ENCODE measurements at places on chromosomes 7 and 10.

- no peak for DNase-seq
Measured at GRCh38 chr7:97024209-97025129, at the start of gene DLX5. Gene DLX5 (minus strand): TSS chr7:97024831. CDS start chr7:97024623, 208 bp downstream.

GRCh38 chr10:113052076-113052830, 102.2 kb downstream of the TCF7L2 start:
- no peak for DNase-seq

DNA sequence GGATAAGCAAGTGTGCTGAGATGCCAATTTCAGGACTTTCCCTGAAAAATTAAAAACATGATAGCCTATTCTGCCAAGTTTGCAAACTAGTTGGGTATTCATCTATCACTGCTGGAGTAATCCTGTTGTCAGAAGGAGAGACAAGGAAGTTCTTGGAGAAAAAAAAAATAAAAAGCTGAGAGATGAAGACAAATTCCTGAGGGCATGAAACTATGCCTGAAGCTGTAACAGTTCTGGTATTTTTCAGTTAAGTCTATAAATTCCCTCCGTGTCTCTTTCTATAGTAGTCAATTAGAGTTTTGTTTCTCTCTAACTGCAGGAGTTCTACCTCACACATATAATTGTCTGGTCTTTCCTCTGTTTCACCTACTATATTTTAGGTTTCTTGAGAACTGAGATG, 95.7 kb downstream of the DGKB start:
- no peak for DNase-seq

DNA sequence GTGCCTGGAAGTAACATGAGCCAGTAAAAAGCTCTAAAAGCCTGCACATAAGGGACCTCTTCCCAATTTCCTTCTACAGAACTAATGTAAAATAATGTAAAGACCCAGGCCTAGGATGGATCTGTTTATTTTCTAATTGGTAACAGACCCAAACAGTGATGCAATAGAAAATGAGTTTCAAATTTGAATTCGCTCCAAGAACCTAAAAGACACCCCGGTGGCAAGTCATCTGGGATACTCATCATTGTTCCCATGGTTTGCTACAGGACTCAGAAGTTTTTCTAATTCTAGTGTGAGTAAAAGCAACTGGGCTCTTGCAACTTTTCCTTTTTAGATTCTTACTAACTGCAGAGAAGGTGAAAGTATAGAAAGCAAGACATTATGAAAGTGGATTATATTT, 271.3 kb upstream of the CACNA2D1 start:
- no peak for DNase-seq

GRCh38 chr10:13500201-13500600, 28.6 kb downstream of the BEND7 start:
- no peak for DNase-seq

- DNase-seq: no peak
Measured at GRCh38 chr7:99748846-99749579, 14.0 kb upstream of the CYP3A7 start.

GRCh38 chr10:96646751-96647166, 59.9 kb upstream of the TM9SF3 start:
- no peak for DNase-seq

- DNase-seq: no peak
Measured at GRCh38 chr7:151138153-151138851, 29.2 kb downstream of the GBX1 start.

- DNase-seq: no peak
Measured at GRCh38 chr10:61754587-61755550, 92.1 kb downstream of the CABCOCO1 start.

DNA sequence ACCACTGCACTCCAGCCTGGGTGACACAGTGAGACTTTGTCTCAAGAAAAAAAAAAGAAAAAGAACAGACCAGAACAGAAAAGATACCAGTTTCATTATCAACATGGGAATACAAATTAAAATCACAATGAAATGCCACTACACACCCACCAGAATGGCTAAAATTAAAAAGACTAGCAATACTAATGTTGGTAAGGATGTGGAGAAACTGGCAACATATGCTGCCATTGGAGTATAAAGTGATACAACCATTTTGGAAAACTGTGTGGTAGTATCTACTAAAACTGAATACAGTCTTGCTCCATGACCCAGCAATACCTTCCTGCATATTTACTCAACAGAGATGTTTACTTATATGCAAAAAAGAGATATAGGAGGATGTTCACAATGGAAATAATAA, 2.9 kb upstream of the RRP12 start:
- DNase-seq: no peak

GRCh38 chr10:127945341-127945758, 38.4 kb downstream of the PTPRE start:
- no peak for DNase-seq

GRCh38 chr10:71582506-71583475, 136.8 kb downstream of the C10orf105 start:
- no peak for DNase-seq

- DNase-seq: no peak
Measured at GRCh38 chr10:131886237-131886636, 14.6 kb upstream of the PPP2R2D start.

DNA sequence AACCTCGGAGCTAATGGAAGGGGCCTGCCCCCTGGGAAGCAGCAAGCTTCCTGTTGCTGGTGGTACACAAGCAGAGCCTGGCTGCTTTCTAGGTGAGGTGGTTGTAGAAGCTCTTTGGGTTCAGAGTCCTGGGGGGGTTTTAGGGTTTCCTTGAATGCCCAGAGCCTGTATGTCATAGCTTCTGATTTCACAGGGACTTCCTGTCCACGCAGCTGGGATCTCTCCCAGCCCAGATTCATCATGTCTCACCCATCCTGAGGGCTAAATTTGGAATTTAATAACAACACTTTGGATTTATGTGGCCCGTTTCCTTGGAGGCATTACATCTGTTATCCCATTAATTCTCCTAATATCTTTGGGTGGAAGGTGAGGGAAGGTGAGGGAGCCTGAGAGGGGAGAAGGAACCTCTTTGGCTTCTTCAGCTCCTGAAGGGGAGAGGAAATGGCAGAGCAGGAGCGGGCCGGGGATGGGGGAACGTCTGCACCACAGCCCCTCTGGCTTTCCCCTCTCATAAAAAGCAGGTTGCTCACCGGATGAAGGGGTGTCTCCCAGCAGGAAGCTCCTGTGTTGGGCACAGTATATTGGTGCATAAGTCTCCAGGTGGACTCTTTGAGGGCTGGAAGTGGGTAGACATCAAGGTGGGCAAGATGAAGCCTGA, 19.7 kb downstream of the RPS24 start:
- no peak for DNase-seq

DNA sequence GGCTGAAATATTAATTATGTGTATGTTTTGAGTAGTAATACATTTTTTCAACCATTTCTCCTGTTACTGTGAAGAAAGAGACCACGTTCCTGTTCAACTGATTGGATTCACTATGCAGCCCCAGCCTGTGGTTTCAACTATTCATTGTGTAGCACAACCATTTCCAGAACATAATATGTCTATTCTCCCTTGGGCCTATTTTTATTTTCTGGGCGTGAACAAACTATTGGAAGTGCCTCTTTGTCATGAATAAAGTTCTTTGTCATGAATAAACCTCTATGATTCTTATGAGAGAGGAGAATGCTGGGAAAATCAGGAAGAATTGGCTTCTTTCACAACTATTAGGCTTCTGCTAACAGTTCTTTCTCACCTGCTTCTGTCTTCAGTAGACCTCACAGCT, 152.4 kb downstream of the GNAT3 start:
- no peak for DNase-seq

GRCh38 chr10:89916468-89917215, 215.3 kb downstream of the KIF20B start:
- DNase-seq: no peak

GRCh38 chr10:77160679-77161078, 476.9 kb downstream of the KCNMA1 start:
- DNase-seq: no peak

DNA sequence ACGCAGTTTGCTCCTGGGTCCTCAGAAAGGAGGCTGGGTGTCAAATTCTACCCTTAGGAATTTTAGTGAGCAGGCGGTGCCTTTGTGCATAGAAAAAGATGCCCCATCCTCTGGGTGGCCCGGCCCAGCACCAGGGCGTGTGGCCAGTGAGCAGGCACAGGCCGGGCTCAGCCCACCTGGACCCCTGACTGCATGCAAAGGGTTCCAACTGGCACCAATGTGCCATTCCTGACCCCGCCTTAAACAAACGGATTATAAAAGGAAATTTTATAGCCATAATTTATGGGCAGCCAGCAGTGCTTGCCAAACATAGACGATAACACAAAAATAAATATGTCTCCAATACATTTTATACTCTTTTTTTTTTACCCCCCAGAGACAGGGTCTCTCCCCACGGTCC, 40.1 kb upstream of the GNA12 start:
- no peak for DNase-seq

- no peak for DNase-seq
Measured at GRCh38 chr7:66187905-66188304, 17.2 kb upstream of the TPST1 start.

DNA sequence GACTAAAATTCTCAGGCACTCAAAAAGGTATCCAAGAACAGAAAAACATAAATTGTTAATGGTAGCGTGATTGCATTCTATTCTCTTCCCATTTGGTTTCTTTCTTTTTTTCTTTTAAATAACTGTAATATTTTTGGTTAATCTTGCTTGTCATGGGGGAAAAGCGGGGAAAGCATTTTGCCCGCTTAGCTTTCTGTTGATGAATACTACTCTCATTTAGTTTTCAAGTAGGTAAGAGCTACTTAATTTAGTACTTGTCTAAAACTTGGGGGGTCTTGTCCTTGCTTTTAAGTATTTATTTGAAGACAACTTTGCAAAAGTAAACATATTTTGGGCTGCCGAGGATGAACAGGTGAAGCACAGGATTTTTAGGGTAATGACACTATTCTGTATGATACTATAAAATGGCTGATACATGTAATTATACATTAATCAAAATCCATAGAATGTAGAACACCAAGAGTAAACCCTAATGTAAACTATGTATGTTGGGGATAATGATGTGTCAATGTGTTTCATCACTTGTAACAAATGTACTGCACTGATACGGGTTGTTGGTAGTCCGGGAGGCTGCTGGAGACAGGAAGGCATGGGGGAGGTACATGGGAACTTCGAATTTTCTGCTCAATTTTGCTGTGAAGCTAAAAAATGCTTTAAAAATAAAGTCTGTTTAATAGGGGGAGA, 1.7 kb downstream of the TES start:
- no peak for DNase-seq

- DNase-seq: no peak
Measured at GRCh38 chr7:138521837-138522461, 61.9 kb downstream of the TRIM24 start.

DNA sequence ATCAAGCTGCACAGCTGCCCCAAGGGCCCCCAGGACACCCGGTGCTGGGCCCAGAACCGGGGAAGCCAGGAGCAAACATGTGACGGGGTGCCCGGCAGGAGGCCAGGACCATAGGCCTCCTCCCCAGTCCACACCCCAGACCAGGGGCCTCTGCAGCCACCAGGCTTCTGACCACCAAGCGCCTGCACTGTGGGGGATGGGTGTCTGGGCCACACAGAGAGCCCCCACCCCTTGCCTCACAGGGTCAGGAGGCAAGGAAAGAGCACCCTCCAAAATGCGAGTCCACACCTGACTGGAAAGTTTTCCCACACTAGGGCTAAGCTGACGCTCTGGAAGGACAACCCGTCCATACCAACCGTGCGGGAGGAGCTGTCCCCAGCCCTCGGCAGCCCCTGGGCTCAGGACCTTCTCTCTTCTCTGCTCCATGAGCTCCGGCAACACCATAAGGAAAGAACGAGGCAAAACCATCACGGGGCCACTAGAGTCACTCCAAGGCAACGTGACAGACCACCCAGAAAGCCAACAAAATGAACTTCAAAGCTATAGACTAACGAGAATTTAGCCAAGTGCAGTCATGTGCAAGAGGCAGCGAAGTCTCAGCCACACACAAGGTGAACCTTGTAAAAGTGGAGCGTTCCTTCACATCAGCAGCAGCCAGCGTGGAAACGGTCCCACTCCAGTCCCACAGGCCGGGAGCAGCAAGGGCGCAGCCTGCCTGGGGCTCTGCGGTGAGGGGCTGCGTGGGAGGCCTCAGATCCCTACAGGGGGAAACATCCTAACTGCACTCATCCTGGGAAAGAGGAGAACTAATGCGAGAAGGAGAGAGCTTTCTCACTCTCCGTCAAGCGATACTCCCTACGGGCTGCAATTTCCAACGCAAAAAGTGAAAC, 5.1 kb downstream of the STK32C start:
- DNase-seq: no peak

- DNase-seq: no peak
Measured at GRCh38 chr10:106183041-106183440, 981.5 kb downstream of the SORCS1 start.

GRCh38 chr10:89702121-89702480, 711 bp downstream of the KIF20B start:
- peak; percentile 2 for DNase-seq

DNA sequence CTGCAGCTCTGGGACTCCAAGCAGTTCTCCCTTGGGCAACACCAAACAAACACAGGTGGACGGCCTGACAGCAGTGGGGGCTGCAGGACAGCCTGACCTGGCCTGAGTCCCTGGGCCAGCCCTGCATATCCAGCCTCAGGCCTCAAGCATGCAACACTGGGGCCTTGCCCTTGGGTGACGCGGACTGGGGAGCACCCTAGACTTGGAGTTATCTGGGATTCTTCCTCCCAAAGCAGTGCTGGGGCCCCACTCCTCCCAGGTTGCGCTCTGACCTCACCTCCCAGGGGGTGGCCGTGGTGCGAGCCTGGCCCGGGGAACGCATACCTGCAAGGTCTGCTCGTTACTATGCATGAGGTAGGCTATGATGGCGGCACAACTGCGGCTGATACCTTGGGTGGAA, 6.2 kb upstream of the TMEM120A start:
- no peak for DNase-seq

DNA sequence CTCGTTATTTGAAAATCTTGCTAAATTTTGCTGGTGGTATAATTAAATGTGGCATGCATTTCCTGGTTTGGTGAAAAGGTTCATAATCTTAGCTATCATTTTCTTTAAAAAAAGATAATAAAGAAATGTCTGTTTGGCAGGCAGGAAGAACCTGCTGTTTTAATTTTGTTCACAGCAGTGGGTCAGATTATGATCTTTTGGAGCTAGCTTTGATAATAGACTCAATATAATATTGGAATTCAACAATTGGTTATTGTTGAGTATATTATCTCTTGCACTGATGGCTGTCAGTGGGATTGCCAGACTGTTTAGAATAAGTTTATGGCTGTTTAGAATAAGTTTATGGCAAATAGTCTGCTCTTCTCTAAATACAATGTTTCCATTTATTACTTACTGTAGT, 35.1 kb downstream of the MXI1 start:
- no peak for DNase-seq
